ENCODE measurements at places on chromosomes 5 and 9. TPM values are rescaled to one million over a fixed set of nuclear protein-coding genes. Genes with fewer than 3 reads are reported as not detected.
A peak's percentile ranks its signal among the peaks of the same experiment; 100 is the strongest.

DNA sequence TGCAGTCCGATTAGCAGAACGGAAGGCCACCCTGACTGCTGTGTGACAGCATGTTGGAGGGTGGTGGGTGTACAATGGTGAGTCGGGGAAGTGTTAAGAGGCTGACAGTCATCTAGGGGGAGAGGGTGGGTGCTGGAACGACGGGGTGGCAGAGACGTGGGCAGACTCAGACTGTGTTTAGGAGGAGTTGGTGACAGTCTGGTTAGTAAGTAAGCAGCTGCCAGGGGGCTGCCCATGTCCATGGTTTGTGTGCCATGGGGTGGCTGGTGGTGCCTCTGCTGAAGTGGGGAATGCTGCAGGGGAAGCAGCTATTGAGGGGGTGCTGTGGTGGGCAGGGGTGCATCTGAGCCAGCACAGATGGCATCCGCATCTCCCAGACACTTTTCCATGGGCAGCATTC, 51.3 kb upstream of the BOD1 start:
- no peak overlapping the region for H3K27ac ChIP-seq
- H3K4me1 ChIP-seq: peaks cover 21% of the 10 kb centered on the region
- no peaks in the 10 kb centered on the region for H3K36me3 ChIP-seq
- peaks cover 29% of the 10 kb centered on the region for H3K27me3 ChIP-seq
- no peak overlapping the region for H3K4me3 ChIP-seq

- DNase-seq: no peak
- H3K27ac ChIP-seq: no peak overlapping the region
- H3K4me1 ChIP-seq: no peaks in the 10 kb centered on the region
Measured at GRCh38 chr5:6554812-6555211, 78.0 kb downstream of the NSUN2 start.

GRCh38 chr5:112634796-112635195, 102.9 kb upstream of the APC start:
- no peaks in the 10 kb centered on the region for H3K27me3 ChIP-seq
- no peak overlapping the region for H3K27ac ChIP-seq
- DNase-seq: no peak
- peaks cover 40% of the 10 kb centered on the region for H3K4me1 ChIP-seq

GRCh38 chr9:4143936-4144717, 155.7 kb downstream of the GLIS3 start:
- no peak for DNase-seq
- H3K27ac ChIP-seq: no peak overlapping the region
- H3K4me3 ChIP-seq: no peak overlapping the region
- no peaks in the 10 kb centered on the region for H3K36me3 ChIP-seq
- peaks cover 3% of the 10 kb centered on the region for H3K27me3 ChIP-seq

DNA sequence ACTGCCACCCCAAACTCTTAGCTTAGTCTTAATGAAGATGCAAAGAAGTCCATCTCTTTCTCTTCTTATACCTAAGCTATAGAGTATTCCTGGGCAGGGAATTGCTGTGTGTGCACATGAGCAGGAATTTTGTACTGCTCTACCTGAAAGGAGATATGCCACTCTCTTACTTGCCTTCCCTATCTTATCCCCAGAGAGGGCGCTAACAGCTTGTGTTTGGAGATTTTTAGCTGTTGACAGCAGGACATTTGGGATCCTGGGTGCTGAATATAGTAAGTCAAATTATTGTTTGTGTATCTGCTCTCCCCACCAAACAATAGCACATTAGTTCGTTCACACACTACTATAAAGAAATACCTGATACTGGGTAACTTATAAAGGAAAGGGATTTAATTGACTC, 159.5 kb downstream of the GABRG2 start:
- H3K36me3 ChIP-seq: no peaks in the 10 kb centered on the region
- H3K4me1 ChIP-seq: no peaks in the 10 kb centered on the region
- H3K27ac ChIP-seq: no peak overlapping the region
- peaks cover 2% of the 10 kb centered on the region for H3K27me3 ChIP-seq

- no peak overlapping the region for H3K4me3 ChIP-seq
- peaks cover 10% of the 10 kb centered on the region for H3K4me1 ChIP-seq
- no peak overlapping the region for H3K27ac ChIP-seq
- DNase-seq: no peak
Measured at GRCh38 chr9:84173961-84174360, 166.6 kb downstream of the SLC28A3 start.

GRCh38 chr5:120692325-120692724, 228.2 kb downstream of the PRR16 start:
- peaks cover 5% of the 10 kb centered on the region for H3K4me1 ChIP-seq
- no peaks in the 10 kb centered on the region for H3K27me3 ChIP-seq
- no peak overlapping the region for H3K4me3 ChIP-seq
- DNase-seq: no peak
- H3K27ac ChIP-seq: no peak overlapping the region

DNA sequence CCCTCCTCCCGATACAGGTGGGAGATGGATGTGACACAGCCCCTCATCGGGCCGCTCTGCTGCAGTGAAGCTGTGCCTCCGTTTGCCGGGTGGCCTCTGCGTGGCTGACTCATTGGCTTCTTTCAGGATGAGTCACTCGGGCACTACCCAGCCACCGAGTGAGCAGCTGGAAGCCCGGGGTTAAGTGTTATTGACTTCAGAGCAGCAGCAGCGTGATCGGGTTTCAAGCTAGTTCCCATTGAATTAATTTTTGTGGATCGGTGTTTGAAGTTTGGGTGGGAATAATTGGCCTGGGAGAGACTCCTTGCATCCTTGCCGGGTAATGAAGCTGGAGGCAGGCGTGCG, 266.4 kb upstream of the IRX4 start:
- H3K27ac ChIP-seq: no peak overlapping the region
- H3K4me1 ChIP-seq: peaks cover 5% of the 10 kb centered on the region
- H3K36me3 ChIP-seq: no peaks in the 10 kb centered on the region
- H3K27me3 ChIP-seq: peaks cover 24% of the 10 kb centered on the region
- DNase-seq: no peak
- no peak overlapping the region for H3K4me3 ChIP-seq

DNA sequence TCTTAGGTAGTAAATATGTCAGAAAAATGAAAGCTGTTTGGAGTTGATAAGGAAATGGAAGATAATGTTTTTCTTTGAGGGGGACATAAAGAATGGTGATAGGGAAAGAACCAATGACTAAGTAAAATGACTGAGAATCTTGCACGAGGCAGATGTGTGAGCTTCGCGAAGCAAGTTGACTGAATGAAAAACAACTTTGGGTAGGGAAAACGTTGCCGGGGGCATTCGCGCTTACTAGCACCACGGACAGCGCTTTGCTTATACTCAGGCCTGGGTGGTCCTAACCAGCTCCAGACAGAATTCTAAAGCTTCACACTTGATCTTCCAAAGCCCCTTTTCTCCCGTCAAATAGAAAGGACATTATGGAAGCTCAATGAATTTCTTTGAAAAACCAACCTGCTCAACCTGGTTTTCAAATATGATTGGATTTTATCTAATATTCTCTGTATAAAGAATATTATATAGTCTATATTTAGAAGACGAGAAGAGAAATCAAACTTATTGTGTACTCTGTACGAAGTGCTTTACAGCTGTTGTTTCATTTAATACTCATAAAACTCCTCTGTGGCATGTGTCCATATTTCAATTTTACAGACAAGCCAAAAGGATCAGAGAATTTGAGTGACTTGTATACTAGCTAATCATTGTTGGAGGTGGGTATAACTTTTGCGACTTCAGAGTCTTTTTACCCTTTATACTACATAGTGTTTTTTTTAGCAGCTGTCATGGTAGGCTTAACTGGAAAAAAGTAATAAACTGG, 1.9 kb upstream of the CDKN2B start:
- peaks cover 5% of the 10 kb centered on the region for H3K27me3 ChIP-seq
- no peak for DNase-seq
- H3K4me3 ChIP-seq: no peak overlapping the region
- H3K36me3 ChIP-seq: peaks cover 8% of the 10 kb centered on the region
- H3K4me1 ChIP-seq: peaks cover 13% of the 10 kb centered on the region

- peaks cover 16% of the 10 kb centered on the region for H3K4me1 ChIP-seq
- H3K27me3 ChIP-seq: no peaks in the 10 kb centered on the region
- no peak for DNase-seq
- no peak overlapping the region for H3K4me3 ChIP-seq
- peak overlapping the region; percentile 59 for H3K27ac ChIP-seq
- H3K36me3 ChIP-seq: no peaks in the 10 kb centered on the region
Measured at GRCh38 chr5:105508519-105508918, 1945.9 kb upstream of the NUDT12 start.

DNA sequence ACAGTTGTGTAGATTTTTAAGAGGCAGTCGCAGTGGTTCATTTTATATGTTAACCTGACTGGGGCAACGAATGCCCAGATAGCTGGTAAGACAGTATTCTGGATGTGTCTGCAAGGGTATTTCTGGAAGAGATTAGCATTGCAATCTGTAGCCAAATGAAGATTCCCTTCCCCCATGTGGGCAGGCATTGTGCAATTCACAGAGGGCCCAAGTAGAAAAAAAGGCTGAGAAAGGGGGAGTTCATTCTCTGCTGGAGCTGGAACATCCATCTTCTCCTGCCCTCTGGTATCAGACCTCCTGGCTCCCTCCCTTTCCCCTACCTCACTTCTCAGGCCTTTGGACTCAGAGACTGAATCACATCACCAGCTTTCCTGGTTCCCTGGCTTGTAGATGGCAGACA, 70.6 kb downstream of the TENT4A start:
- no peaks in the 10 kb centered on the region for H3K27me3 ChIP-seq
- H3K36me3 ChIP-seq: no peaks in the 10 kb centered on the region
- DNase-seq: no peak
- H3K4me3 ChIP-seq: no peak overlapping the region
- H3K27ac ChIP-seq: no peak overlapping the region

DNA sequence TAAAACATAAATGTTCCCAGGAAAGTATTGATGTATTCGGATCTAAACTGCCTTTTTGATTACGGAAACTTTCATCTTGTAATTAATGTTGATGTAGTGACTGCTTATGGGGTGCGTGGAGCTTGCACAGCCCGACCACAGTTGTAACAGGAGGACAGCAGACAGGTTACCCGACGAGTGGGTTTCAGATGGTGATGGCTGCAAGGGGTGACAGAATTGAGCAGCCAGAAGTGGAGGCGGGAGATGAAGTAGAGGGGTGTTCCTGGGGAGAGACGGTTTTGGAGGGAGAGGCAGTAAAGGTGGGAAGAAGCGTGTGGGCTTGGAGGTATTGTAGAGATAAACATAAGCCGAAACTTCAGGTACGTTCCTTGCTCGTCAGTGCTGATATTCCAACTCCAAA, 5.8 kb downstream of the CEP72 start:
- H3K4me1 ChIP-seq: peaks cover 5% of the 10 kb centered on the region
- no peaks in the 10 kb centered on the region for H3K27me3 ChIP-seq
- peak; percentile 6 for DNase-seq

DNA sequence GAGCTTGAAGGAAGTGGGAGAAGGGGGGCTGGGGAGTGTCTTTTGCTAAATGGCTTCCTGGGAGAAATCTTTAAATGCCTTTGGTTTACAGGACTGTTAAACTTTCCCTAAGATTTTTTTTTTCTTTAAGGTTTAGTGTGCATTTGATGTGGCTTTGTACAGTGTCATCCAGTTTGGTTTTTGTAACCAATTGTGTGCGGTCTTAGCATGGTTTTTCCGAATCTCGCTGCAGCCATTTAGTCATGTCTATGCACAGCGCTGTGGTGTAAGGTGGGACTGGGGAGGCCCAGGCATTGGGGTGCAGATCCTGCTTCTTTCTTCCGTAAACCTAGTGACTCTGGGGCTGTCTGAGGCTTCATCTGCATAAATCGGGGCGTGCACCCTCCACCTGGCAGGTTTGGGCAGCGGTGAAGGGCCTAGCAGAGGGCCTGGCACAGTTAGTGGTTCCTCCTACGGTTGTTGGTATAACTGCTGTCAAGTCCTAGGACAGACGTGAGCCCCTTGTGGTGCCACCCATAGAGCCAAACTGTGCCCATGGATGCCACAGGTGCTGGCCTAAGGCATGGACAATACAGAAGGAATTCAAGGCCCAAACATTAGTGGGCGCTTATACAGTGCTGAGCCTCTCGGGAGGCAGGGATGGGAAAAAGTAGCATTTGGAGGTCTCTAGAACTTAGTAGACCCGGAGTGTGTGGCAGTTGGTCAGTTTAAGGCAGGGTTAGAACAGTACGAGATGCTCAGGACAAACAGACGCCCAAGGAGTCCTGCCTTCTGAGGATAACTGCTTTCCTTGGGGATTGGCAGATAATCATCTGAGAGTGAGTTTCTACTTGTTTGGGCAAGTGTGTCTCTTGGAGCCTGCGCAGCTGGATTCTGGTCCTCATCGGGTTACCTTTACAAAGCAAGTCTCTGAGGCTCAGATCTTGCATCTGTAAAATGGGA, 1.5 kb downstream of the PRRC2B start:
- peaks cover 53% of the 10 kb centered on the region for H3K4me1 ChIP-seq
- H3K27me3 ChIP-seq: no peaks in the 10 kb centered on the region
- no peaks in the 10 kb centered on the region for H3K36me3 ChIP-seq
- peak overlapping the region; percentile 98 for H3K27ac ChIP-seq
- no peak for DNase-seq

- no peaks in the 10 kb centered on the region for H3K27me3 ChIP-seq
- no peak overlapping the region for H3K27ac ChIP-seq
- no peaks in the 10 kb centered on the region for H3K36me3 ChIP-seq
- H3K4me1 ChIP-seq: peaks cover 4% of the 10 kb centered on the region
- DNase-seq: no peak
Measured at GRCh38 chr9:86176468-86176867, 77.1 kb upstream of the GOLM1 start.

- H3K4me1 ChIP-seq: peaks cover 2% of the 10 kb centered on the region
- DNase-seq: no peak
- H3K36me3 ChIP-seq: peaks cover 7% of the 10 kb centered on the region
- H3K4me3 ChIP-seq: no peak overlapping the region
Measured at GRCh38 chr9:100217536-100217935, 118.5 kb downstream of the INVS start.

GRCh38 chr5:135306557-135306956, 92.5 kb downstream of the MACROH2A1 start:
- H3K27me3 ChIP-seq: no peaks in the 10 kb centered on the region
- H3K36me3 ChIP-seq: no peaks in the 10 kb centered on the region
- H3K4me3 ChIP-seq: no peak overlapping the region
- DNase-seq: no peak

- no peak overlapping the region for H3K27ac ChIP-seq
- no peaks in the 10 kb centered on the region for H3K36me3 ChIP-seq
- H3K27me3 ChIP-seq: no peaks in the 10 kb centered on the region
- no peak for DNase-seq
Measured at GRCh38 chr9:73118898-73119554, 32.6 kb upstream of the ANXA1 start.

GRCh38 chr9:75053869-75054268, 25.8 kb upstream of the CARNMT1 start:
- H3K4me3 ChIP-seq: no peak overlapping the region
- DNase-seq: no peak
- H3K36me3 ChIP-seq: no peaks in the 10 kb centered on the region
- H3K27me3 ChIP-seq: peaks cover 3% of the 10 kb centered on the region
- H3K27ac ChIP-seq: no peak overlapping the region

RIOK2 gene
- 29.4 TPM for total RNA-seq

DBH gene
- total RNA-seq: not detected
